Right hindlimb (tissue), 1 donor: ENCODE measurements at places on chromosomes 2 and 18.
A peak's percentile ranks its signal among the peaks of the same experiment; 100 is the strongest.

GRCh38 chr18:7064346-7064745, 53.3 kb downstream of the LAMA1 start:
- no peak for DNase-seq

DNA sequence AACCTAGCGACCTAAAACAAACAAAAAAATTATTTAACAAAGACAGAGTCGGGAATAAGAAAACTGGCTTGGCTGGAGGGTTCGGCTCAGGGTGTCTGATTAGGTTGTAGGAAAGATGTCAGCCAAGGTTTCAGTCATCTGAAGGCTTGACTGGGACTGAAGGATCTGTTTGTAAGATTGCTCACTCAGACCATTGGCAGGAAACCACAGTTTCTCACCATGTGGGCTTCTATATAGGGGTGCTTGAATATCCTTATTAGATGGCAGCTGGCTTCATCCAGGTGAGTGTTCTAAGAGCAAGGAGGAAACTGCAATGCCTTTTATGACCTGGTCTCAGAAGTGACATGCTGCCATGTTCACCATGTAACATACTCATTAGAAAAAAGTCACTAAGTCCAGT, 999 bp upstream of the IL36B start:
- no peak for DNase-seq

- peak; percentile 45 for DNase-seq
These were observed 41.8 kb downstream of the INPP4A start for GRCh38 chr2:98486374-98486981.

- DNase-seq = peak; percentile 78
These were observed 81.9 kb upstream of the COL5A2 start for GRCh38 chr2:189261431-189261841.

- no peak for DNase-seq
These were observed 522.0 kb upstream of the FAM98A start for GRCh38 chr2:34121076-34121475.

DNA sequence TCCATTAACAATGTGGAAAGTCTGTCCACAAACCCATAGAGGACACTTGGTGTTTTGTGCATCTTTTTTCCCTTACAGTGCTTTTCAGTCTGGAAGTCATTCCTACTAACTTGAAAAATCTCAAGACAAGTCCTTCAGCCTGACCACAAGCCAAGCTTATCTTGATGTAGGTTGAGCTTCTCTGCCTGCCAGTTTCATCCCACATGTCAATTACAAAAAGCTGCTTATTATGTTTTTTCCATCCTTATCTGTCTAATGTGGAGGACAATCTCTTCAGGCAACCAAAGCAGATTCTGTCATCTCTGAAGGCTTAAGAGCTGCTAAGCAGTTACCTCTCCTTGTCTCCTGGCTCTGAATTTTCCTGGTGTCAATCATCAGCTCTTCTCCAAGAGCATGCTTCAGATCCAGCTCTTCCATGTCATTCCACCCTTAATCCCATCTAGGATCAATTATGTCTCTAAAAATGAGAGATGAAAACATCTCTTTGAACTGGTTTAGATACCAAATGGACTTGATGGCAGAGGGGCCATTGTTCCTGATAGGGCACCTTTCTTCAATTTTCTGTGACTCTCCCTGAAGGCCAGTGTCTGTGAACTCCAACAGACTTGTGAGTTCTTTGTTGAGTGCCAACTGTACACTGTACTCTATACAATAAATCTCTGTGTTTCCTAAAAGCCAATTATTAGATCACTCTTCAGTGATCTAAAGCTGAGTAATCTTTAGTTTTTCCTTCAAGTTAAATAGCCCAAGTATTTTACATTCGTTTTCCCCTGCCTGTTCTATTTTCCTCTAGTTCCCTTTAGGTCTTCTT, 208.6 kb downstream of the RBM43 start:
- no peak for DNase-seq

GRCh38 chr18:79117385-79117784, 48.2 kb downstream of the ATP9B start:
- DNase-seq = no peak

DNA sequence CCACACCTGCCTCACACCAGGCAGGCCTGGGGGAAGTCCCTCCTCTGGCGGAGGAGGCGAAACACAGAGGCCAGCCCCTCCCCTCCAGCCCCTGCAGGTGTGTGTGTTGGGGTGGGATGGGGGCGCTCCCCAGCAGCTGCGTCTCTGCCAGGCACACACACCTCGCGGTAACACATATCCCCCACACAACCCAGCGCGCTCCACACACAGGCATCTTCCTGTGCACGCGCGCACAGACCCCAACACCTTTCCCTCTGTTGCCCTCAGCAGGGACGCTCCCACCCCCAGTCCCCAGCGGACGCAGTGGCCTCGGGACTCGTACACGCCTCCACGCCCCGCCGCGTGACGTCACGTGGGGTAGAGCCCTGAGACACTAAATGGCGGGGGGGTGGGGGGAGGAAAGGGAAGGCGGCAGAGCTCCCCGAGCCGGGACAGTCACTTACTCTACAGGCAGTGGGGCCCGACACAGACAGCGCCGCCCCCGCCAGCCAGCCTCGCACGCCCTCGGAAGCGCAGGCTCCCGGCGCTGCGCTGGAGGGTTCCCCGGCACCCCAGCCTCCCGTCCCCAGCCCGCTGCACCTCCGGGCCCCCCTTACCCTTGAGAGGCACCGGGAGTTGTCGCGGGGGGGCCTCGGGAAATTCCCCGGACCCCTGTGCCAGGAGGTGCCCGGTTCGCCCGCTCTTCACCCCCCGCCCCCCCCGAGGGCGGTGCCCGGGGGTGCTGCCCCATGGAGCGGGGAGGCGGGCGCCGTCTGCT, at the start of gene WNT10A:
TSS of gene WNT10A (plus strand) at position 751 of the 757 bp plus-strand sequence. CDS start 144 bp downstream, outside the sequence.
- no peak for DNase-seq

GRCh38 chr18:58394046-58394445, 234.8 kb downstream of the ALPK2 start:
- DNase-seq = no peak

GRCh38 chr2:208674919-208675318, 268.3 kb downstream of the PTH2R start:
- DNase-seq = no peak

DNA sequence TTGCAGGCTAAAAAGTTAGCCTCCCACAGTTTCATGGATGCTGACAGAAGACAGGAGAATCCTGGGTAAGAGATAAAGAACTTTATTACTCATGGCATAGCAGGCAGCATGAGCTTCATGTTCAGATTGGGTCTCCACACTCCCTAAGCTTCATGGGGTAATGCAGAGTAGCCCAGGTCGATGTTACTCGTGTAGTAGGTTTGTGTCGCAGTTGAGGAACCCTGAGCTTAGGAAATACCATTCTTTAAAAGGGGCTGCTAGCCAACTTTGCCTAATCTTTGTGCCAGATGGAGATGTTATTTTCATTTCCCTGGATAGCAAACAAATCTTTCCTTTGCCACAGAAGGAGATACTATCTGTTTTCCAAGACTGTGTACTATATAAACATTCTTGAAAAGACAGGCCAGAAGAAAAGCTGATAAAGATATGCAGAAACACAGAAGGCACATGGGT, 117.6 kb downstream of the LTBP1 start:
- no peak for DNase-seq

DNA sequence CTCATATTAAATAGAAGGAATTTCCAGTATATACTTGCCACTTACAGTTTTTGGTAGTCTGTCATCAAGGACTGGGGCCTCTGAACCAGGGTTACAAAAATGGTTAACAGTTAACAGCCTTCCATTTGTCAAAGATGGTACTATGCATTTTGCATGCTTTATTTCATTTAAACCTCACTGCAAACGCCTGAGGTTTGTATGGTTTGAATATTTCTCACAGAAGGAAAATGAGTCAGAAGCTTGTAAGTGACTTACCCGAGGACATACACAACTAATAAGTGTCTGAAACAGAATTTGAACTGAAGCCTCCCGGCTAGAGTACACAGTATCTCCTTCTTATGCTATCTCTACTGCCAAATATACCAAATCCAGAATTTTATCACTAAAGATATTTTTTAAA, 1593.5 kb upstream of the ACVR2A start:
- no peak for DNase-seq

GRCh38 chr2:219832904-219833303, 205.5 kb downstream of the SLC4A3 start:
- no peak for DNase-seq

GRCh38 chr2:241494311-241494908, 14.0 kb downstream of the STK25 start:
- no peak for DNase-seq
